Natural killer cell (primary cell): ENCODE measurements at places on chromosomes 16 and 17.

- DNase-seq, result no peak
Measured at GRCh38 chr16:86042393-86042792, 143.4 kb downstream of the IRF8 start.

GRCh38 chr17:52751051-52751450 is 592.5 kb upstream of the CA10 start:
- no peak for DNase-seq

- DNase-seq, result no peak
Measured at GRCh38 chr17:9346296-9346926, 229.2 kb downstream of the STX8 start.

GRCh38 chr16:17885659-17886207 is 415.0 kb upstream of the XYLT1 start:
- DNase-seq, result no peak

- no peak for DNase-seq
Measured at GRCh38 chr17:32445971-32446370, 1.7 kb downstream of the PSMD11 start.

DNA sequence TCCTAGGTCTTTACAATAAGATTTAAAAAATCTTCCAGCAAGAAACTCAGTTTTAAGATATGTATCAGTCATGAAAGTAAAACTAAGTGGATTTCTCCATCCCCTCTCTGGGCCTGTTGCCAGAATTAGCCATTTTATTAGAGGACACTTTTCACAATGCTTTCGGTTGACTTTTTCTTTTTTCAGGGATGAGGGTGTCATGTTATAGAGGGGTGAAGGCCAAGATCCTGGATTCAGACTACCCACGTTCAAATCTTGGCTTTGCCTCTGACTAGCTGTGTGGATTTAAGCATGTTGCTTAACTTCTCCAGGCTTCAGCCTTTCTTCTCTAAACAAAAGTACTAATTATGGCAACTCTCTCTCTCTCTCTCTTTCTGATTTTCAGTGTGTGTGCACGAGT is 111.7 kb upstream of the COX10 start:
- no peak for DNase-seq

DNA sequence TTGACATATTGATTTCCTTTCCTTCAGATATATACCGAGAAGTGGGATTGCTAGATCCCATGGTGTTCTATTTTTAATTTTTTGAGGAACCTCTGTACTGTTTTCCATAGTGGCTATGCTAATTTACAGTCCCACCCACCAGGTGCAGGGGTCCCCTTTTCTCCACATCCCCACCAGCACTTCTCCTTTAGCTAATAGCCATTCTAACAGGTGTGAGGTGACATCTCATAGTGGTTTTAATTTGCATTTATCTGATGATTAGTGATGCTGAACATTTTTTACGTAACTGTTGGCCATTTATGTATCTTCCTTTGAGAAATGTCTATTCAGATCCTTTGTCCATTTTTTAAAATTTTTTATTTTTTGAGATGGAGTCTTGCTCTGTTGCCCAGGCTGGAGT is 93.9 kb downstream of the SDR42E1 start:
- DNase-seq, result no peak

- peak; percentile 63 for DNase-seq
Measured at GRCh38 chr17:79810130-79811010, 13.5 kb upstream of the CBX8 start.

GRCh38 chr17:42660692-42661345 is 1.7 kb downstream of the TUBG2 start:
- no peak for DNase-seq

GRCh38 chr17:35345926-35346771 is 27.3 kb downstream of the SLFN11 start:
- DNase-seq, result no peak

- peak; percentile 57 for DNase-seq
Measured at GRCh38 chr16:28180655-28181460, 30.9 kb downstream of the XPO6 start.

DNA sequence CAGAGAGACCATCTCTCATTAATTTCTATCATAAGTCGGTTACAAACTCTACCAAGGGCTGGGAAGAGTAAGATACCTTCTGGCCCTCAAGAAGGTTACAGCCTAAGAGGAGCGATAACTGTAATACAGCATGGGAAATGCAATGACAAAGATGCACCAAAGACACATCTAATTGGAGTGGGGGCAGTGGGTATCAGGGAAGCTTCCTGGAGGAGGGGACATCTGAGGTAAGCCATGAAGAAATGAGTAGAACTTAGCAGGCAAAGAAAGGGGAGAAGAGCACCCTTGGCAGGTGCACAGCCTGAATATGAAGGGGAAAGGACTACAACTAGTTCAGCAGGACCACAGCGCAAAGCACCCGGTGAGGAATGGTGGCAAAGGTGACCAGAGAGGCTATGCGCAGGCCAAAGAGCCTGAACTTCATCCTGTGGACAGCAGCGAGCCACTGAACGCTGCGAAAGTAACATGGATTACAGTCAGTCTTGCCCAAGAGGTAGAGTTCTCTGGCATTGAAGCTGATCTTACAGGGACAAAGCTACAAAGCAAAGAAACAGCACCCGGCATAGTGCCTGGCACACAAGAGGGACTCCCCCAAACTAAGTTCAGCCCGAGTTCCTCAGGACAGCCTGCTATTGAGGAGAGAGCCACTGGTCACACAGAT is 2.8 kb downstream of the TBC1D10B start:
- peak; percentile 3 for DNase-seq

- peak; percentile 61 for DNase-seq
Measured at GRCh38 chr17:76014100-76014924, 12.8 kb downstream of the EVPL start.

DNA sequence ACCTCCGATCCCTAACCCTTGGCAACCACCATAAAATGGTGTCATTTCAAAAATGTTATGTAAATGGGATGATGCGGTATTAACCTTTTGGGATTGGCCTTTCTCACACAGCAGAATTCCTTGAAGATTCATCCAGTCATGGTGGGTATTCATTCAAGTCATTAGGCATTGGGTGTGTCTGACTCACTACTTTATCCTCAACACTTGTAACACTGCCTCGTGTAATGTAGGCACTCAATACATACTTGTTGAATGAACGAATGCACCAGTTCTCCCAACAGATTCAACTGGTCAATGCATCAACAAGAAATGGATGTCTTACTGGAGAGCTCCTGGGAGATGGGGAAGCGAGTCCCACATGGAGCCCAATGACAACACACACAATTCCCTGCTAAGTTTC is 21.8 kb upstream of the GAN start:
- no peak for DNase-seq

GRCh38 chr17:83050651-83051395 is 28.6 kb upstream of the METRNL start:
- no peak for DNase-seq

- DNase-seq, result no peak
Measured at GRCh38 chr16:3472878-3473595, 22.3 kb downstream of the C16orf90 start.

- DNase-seq, result no peak
Measured at GRCh38 chr16:88596483-88596882, 26.3 kb downstream of the ZC3H18 start.

- DNase-seq, result no peak
Measured at GRCh38 chr17:2855063-2855600, 58.9 kb downstream of the RAP1GAP2 start.

GRCh38 chr16:46620266-46621005 is 743 bp downstream of the SHCBP1 start:
- peak; percentile 7 for DNase-seq

- DNase-seq, result no peak
Measured at GRCh38 chr17:10052106-10052813, 146.1 kb downstream of the GAS7 start.

GRCh38 chr17:58913971-58914769 is 158.5 kb downstream of the PPM1E start:
- no peak for DNase-seq

- no peak for DNase-seq
Measured at GRCh38 chr16:12458051-12458450, 345.6 kb downstream of the CPPED1 start.

DNA sequence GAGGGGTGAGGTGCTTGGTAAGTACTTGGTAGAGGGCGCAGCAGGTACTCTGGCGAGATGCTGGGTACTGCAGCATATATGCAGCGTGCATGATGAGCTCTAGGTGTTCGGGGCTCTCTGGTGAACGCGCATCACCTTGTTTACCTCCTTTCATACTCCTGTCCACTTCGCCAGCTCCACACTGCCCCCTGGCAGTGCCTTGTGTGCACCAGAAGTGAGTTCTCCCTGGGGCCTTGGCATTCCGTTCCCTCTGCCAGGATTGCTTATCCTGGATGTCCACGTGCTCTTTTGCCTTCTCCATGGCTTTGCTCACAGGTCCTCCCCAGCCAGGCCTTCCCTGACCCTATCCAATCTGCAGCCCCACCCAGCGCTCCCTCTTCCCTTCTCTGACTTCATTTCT is 154.2 kb downstream of the MRM1 start:
- peak; percentile 64 for DNase-seq

- DNase-seq, result no peak
Measured at GRCh38 chr16:55982597-55982996, 107.4 kb upstream of the CES5A start.

DNA sequence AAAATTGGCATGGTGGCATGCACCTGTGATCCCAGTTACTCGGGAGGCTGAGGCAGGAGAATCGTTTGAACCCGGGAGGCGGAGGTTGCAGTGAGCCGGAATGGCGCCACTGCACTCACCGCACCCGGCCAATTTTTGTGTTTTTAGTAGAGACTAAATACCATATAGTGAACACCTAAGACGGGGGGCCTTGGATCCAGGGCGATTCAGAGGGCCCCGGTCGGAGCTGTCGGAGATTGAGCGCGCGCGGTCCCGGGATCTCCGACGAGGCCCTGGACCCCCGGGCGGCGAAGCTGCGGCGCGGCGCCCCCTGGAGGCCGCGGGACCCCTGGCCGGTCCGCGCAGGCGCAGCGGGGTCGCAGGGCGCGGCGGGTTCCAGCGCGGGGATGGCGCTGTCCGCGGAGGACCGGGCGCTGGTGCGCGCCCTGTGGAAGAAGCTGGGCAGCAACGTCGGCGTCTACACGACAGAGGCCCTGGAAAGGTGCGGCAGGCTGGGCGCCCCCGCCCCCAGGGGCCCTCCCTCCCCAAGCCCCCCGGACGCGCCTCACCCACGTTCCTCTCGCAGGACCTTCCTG is at the start of gene HBQ1:
Gene HBQ1 (plus strand): TSS at position 359 of the 575 bp plus-strand sequence. CDS start 28 bp downstream, at position 387.
- peak; percentile 62 for DNase-seq

GRCh38 chr16:72850021-72850420 is 197.9 kb downstream of the ZFHX3 start:
- DNase-seq, result no peak

- peak; percentile 19 for DNase-seq
Measured at GRCh38 chr17:55895112-55895759, 144.4 kb downstream of the PCTP start.

DNA sequence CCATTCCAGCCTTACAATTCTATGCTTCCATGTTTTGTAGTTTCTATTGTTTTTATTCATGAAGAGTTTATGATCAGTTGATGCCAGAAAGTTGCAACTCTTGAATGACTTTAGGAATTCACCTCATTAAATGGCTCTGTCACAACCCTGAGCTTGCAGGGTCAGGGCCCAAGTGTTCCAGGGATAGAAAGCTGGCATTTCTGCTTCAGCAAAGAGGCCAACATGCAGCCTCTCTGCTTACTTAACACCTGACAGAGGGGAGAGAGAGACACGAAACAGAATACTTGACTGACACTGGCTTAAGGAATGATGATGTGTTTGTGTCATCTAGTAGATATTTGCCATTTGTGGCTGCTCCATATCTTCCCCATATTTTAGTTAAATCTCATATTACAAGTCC is 328.1 kb downstream of the CA10 start:
- no peak for DNase-seq

DNA sequence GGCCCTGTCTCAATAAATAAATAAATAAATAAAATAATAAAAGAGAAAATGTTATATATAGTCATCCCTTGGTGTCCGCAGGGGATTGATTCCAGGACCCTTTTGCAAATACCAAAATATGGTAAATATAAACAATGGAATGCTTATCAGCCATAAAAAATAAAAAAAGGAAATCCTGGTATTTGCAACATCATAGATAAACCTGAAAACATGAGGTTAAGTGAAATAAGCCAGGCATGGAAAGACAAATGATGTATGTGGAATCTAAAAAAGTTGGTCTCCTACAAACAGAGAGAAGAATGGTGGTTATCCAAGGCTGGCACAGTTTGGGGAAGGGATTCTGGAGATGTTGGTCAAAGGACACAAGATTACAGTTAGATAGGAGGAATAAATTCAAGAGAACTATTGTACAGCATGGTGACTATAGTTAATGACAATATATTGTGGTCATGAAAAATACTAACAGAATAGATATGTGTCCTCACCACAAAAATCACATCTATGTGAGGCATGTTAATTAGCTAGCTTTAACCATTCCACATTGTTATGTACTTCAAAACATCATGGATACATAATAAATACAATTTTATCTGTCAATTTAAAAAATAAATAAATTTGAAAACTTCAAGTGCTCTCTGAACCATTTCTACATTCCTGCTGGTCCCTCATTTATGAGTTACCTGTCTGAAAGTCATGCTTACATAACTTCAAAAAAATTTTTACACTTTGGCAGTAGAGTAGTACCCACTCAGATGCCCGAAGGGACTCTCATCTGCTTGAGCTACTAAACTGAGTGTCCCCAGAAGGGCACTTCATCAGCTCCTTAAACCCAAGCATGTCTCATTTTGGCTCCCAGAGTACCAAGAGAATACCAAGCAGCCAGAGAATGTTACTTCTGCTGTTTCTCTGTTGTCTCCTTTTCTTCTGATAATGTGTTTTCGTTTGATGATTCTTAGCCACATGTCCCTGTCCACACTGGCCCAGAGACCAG is 26.6 kb downstream of the N4BP1 start:
- DNase-seq, result no peak

DNA sequence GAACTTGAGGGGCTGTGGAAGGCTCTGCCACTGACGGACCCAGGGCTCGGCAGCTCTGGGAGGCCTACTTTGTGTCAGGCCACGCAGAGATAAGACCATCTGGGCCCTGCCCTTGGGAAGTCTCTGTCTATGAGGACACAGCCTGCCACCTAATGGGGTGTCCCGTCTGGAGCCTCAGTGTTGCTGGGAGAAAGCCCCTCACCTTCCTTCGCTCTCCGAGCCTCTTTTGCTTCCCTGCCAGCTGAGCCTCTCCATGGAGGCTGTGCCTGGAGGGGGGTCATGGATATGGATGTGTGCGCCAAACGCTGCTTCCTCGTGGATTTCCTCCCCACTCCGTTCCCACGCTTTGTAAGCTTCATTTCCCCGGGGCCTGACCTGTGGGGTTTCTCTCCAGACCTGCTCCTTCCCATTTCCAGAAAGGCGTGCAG is 228.8 kb downstream of the SEC14L1 start:
- DNase-seq, result no peak
